ENCODE measurements at places on chromosomes 1 and 21. TPM values are rescaled to one million over a fixed set of nuclear protein-coding genes. Genes with fewer than 3 reads are reported as not detected.

Gene REN
- not detected for total RNA-seq

Gene LYPLAL1
- 7.9 TPM for total RNA-seq

Gene INAVA
- 0.39 TPM for total RNA-seq

Gene PROK1
- total RNA-seq = not detected

Gene RGS8
- not detected for total RNA-seq

Gene SDC3
- total RNA-seq = 0.34 TPM

Gene ENAH
- total RNA-seq = 0.73 TPM

Gene ZNF684
- total RNA-seq = 3.3 TPM

Gene HES3
- not detected for total RNA-seq

Gene PITHD1
- 80.6 TPM for total RNA-seq
